Testis (tissue), 5 donors: ENCODE measurements at places on chromosomes 7 and 10. TPM values are rescaled to one million over a fixed set of nuclear protein-coding genes. Genes with fewer than 3 reads are reported as not detected.

DNA sequence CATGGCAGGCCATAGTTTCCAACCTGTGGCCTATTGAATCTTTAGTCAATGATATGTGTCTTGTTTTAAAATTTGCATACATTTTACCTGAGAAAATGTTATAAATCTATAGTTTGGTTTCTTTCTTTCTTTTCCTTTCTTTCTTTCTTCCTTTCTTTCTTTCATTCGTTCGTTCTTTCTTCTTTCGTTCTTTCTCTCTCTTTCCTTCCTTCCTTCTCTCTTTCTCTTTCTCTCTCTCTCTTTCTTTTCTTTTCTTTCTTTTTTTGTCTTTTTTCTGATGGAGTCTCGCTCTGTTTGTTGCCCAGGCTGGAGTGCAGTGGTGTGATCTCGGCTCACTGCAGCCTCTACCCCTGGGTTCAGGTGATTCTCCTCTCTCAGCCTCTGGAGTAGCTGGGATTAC lies 133.3 kb downstream of the IDE start:
- no peak overlapping the region for H3K27ac ChIP-seq
- H3K36me3 ChIP-seq = no peaks in the 10 kb centered on the region
- H3K27me3 ChIP-seq = no peaks in the 10 kb centered on the region
- no peak for DNase-seq

- H3K4me3 ChIP-seq = no peak overlapping the region
- peak overlapping the region; percentile 56 for H3K27ac ChIP-seq
- no peak for DNase-seq
- H3K27me3 ChIP-seq = no peaks in the 10 kb centered on the region
- H3K4me1 ChIP-seq = peaks cover 18% of the 10 kb centered on the region
These were observed 11.1 kb downstream of the ADIRF start for GRCh38 chr10:86979296-86979818.

GFRA1 gene
- total RNA-seq = 17.7 TPM

DNA sequence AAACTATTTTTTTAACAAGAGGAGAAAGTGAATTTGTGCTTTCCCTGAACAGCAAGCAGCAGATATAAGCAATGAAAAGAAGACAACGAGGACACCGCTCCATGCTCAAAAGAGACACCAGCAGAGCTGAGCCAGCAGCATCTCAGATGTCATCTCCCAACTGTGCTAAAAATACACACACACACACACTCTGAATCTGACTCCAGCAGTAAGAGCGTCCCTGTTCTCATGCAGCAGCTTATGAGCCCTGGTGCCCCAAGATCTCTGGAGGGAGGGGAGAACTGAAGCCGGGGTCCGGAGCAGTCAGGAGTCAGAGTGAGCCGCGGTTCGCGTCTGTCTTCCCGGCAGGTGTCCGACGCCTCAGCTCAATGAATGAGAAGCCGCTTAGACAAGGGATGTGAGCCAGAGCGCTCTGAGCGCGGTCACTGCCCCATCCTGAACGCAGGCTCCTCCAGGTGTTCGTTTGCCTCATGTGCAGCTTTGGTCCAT lies 49.2 kb downstream of the SVIL start:
- no peaks in the 10 kb centered on the region for H3K27me3 ChIP-seq
- H3K4me1 ChIP-seq = peaks cover 30% of the 10 kb centered on the region
- no peaks in the 10 kb centered on the region for H3K36me3 ChIP-seq

DNA sequence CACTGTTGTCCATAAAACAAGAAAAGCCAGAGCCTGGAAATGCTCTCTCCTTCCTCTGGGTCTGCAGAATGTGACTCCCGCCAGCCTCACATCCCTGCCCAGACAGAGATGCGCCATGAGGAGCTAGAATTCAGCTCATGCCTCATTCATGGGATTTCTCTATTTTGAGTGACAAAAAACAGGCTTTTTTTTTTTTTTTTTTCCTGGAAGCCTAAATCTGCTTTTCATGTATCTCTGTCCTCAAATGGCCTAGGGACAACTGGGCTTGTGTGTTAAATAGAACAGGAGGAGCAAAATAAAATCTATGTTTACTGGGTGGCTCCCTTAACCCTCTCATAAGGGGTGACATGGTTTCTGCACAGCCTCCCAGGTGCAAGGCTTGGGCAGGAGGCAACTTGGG lies 679.7 kb upstream of the AUTS2 start:
- H3K27ac ChIP-seq = no peak overlapping the region
- no peak for DNase-seq
- no peak overlapping the region for H3K4me3 ChIP-seq
- H3K4me1 ChIP-seq = no peaks in the 10 kb centered on the region
- H3K36me3 ChIP-seq = no peaks in the 10 kb centered on the region

DNA sequence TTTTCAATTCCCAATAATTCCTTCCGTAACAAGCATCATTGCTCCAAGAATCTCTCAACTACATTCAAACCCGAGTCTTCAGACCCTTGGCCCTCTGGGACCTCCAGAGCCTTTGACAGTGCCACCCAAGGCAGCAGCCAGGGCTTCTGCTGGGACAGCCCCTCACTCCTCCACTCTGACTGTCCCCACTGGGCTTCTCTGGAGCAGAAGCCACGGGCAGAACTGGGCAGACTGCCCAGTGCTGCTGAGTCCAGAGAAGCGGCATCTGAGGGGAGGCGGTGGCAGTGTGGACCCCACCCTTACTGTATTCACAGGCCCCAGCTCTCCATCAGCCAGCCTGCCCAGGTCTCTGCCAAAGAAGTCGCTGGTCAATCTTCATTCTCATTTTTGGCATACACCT lies 8.8 kb downstream of the CYREN start:
- no peak overlapping the region for H3K27ac ChIP-seq
- no peaks in the 10 kb centered on the region for H3K36me3 ChIP-seq
- H3K27me3 ChIP-seq = no peaks in the 10 kb centered on the region

DNA sequence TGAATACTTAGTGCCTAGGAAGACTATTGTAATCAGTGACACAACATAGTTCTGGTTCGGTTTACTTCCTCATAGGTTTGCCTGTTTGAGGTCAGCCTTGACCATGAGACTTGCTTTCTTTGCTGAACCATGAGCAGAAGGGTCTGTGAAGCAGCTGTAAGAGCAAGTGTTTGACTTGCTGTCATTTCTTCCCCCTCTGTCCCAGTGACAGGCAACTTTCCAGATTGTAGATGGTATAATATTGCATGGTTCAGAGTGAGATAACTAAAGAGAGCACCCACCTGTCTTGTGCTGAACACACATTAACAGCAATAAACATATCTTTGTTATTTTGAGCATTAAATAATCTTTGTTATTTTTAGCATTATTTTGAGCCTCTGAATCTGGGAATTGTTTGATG lies 9.3 kb upstream of the RTKN2 start:
- no peak overlapping the region for H3K4me3 ChIP-seq
- H3K4me1 ChIP-seq = no peaks in the 10 kb centered on the region
- H3K27me3 ChIP-seq = no peaks in the 10 kb centered on the region
- H3K27ac ChIP-seq = no peak overlapping the region

GRCh38 chr7:39664057-39664456 lies 40.7 kb downstream of the RALA start:
- H3K27me3 ChIP-seq = no peaks in the 10 kb centered on the region
- H3K36me3 ChIP-seq = no peaks in the 10 kb centered on the region
- DNase-seq = no peak
- H3K4me3 ChIP-seq = no peak overlapping the region
- H3K27ac ChIP-seq = no peak overlapping the region
- no peaks in the 10 kb centered on the region for H3K4me1 ChIP-seq

- no peak for DNase-seq
- H3K27ac ChIP-seq = no peak overlapping the region
- H3K36me3 ChIP-seq = no peaks in the 10 kb centered on the region
- no peaks in the 10 kb centered on the region for H3K4me1 ChIP-seq
- H3K27me3 ChIP-seq = no peaks in the 10 kb centered on the region
These were observed 588.2 kb upstream of the KCND2 start for GRCh38 chr7:119684763-119685162.

MSMB gene
- total RNA-seq = 1.4 TPM

DNA sequence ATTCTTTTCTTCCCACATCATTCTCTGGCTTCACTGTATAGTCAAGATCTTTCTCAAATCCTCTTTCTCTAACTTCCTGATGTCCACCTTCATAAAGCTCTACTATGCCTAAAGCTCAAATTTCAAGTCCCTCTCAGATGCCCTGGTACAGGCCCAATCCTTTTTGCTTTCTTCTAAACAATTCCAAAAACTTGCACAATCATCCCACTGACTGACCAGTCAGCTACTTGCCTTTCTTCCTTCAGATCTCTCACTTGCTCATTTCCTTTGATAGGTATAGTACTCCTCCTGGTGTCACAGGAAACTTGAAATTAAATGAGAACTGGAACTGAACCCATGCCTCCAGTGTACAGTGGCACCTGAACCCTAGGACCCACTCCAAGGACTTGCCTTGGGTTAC lies 18.2 kb downstream of the SEC31B start:
- H3K27ac ChIP-seq = no peak overlapping the region
- H3K27me3 ChIP-seq = no peaks in the 10 kb centered on the region
- no peak for DNase-seq
- no peaks in the 10 kb centered on the region for H3K4me1 ChIP-seq
- H3K36me3 ChIP-seq = no peaks in the 10 kb centered on the region

DNA sequence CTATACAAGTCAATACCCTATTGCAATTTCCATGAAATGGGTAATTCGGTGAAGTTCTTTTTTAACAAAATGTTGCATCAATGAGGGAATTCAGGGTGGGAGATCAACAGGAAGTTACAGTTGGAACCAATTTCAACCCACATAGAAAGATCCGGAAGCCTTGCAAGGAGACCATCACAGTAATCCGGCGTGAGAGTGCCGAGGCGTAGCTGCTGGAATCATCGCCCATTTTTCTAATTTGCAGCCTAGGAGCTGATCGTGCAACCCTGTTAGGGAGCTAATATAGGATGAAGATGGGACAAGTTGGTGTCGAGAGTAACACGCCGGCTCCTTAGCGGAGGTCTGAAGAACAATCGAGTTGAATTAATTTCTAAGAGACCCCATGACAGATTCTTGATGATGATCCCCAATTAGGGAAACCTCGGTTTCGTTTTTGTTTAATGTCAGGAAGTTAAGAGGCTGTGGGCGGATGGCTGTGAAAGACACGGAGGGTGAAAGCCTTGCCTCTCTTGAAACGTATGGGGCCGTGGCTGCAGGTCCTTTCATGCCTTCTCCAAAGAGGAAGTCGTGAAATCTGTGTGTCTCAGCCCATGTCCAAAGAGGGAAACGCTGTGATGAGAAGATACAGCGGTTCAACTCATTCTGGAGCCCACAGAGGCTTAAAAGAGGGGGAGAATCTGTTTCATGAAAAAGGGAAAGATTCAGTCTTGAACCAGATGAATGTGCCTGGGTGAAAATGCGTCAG lies 51.2 kb upstream of the CARD11 start:
- H3K27me3 ChIP-seq = no peaks in the 10 kb centered on the region
- peak; percentile 22 for DNase-seq
- no peak overlapping the region for H3K27ac ChIP-seq
- no peaks in the 10 kb centered on the region for H3K4me1 ChIP-seq

DNA sequence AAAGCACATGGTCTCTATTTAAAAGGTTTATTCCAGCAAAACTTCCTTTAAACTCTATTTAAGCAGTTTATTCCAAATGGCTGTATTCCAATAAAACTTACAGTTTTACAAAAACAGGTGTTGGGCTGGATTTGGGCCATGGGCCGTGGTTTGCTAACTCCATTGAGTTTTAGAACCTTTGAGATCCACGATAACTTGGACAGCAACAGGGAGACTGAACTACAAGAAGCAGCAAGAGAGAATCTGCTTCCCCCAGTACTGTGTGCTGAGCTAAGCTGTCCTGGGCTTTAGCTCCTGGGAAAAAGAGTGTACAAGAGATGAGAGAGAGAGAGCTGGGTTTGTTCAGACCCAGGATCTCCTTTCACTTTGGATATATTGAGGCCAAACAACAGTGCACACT lies 204.0 kb upstream of the CELF2 start:
- H3K4me3 ChIP-seq = no peak overlapping the region
- no peaks in the 10 kb centered on the region for H3K4me1 ChIP-seq
- no peak for DNase-seq

FEZF1 gene
- 3.1 TPM for total RNA-seq

DENND2A gene
- total RNA-seq = 4.1 TPM

DNA sequence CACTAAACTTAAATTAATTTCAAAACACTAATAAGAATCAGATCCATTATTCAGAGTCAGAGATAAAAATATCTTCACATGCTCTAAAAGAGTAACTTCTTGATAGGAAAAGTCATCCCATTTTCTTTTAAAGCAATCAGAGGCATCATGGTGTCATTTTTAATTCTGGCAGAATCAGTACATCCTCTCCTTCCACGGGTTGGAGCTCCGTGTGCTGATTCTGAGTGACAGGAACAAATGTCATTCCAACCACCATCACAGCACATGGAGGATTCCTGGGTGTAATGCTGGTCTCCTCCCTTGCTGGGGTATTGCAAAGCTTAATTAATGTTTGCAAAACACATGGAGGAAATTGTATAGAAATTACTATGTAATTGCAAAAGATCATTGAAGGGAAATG lies 114.5 kb upstream of the IMMP2L start:
- no peak overlapping the region for H3K4me3 ChIP-seq
- no peaks in the 10 kb centered on the region for H3K4me1 ChIP-seq
- H3K36me3 ChIP-seq = no peaks in the 10 kb centered on the region

AMZ1 gene
- total RNA-seq = 1.1 TPM

GRCh38 chr7:45156516-45157272 lies 897 bp upstream of the RAMP3 start:
- peaks cover 3% of the 10 kb centered on the region for H3K4me1 ChIP-seq
- H3K27me3 ChIP-seq = no peaks in the 10 kb centered on the region
- no peak overlapping the region for H3K4me3 ChIP-seq
- H3K36me3 ChIP-seq = no peaks in the 10 kb centered on the region
- no peak for DNase-seq

GRCh38 chr7:64887756-64888508 lies 15.1 kb upstream of the ZNF273 start:
- no peak overlapping the region for H3K27ac ChIP-seq
- peak overlapping the region; percentile 29 for H3K4me3 ChIP-seq
- peak; percentile 70 for DNase-seq
- no peaks in the 10 kb centered on the region for H3K27me3 ChIP-seq
- H3K4me1 ChIP-seq = peaks cover 13% of the 10 kb centered on the region
- no peaks in the 10 kb centered on the region for H3K36me3 ChIP-seq

SPDYE16 gene
- total RNA-seq = 1.3 TPM

- H3K27me3 ChIP-seq = no peaks in the 10 kb centered on the region
- no peaks in the 10 kb centered on the region for H3K36me3 ChIP-seq
- no peak overlapping the region for H3K4me3 ChIP-seq
- H3K4me1 ChIP-seq = no peaks in the 10 kb centered on the region
These were observed 118.1 kb downstream of the CTTNBP2 start for GRCh38 chr7:117755136-117755535.

DNA sequence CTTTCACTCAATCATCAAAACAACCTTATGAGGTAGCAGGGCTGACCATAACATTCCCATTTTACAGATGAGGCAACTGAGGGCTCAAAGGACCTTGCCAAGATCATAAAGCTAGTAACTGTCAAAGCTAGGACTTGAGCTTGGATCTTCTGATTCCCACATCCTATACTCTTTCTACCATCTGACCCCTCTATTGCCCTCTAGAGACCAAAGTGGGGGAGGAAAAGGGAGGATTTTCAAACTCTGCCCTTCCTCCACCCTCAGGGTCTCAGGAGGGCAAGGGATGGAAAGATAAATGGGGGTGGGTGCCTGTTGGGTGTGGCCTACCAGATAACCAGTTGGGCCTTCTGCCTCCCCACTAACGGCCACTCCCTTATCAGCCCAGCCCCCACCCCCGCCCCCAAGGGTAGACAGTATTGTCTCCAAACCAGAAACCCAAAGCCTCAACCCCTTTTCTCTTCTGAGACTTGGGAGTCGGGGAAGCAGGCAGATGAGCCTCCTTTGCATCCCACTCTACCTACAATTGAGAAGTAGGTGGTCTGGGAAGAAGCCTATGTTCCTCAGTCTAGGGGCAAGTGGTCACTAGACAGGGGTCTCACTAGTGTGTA lies 7.9 kb downstream of the LDB1 start:
- no peaks in the 10 kb centered on the region for H3K27me3 ChIP-seq
- peaks cover 38% of the 10 kb centered on the region for H3K4me1 ChIP-seq
- no peak for DNase-seq
- H3K4me3 ChIP-seq = no peak overlapping the region
